ENCODE measurements at places on chromosomes 6 and 20.

GRCh38 chr20:12072954-12073264 lies 155.2 kb downstream of the BTBD3 start:
- no peak for DNase-seq

DNA sequence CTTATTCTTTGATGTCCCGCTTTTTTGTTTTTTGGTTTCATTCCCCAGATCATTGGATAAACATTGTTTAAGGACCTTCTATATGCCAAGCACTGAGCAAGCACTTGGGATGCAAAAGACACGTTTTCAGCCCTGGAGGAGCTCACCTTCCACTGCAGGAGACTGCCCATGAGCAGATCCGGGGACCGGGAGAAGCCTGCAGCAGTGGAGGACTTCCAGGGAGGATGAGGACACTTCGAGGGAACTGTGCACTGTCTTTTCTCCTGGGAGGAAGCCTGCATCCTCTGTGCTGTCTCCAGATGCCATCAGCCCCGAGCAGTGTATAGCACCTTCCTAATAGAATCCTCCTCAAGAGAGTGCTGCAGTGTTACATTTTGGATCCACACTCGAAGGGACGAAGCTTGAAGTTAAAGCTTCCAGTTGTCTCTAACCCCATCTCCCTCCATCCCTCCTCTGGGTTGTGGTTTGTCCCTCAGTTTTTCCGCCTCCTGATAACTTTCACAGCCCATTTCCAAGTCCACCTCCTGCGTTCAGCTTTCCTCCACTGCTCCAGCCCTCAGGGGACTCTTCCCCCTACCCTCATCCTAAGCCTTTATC lies 5.8 kb upstream of the KCNG1 start:
- DNase-seq, result no peak

- DNase-seq, result no peak
These were observed 4.2 kb upstream of the BMP6 start for GRCh38 chr6:7721649-7722048.

- DNase-seq, result no peak
These were observed 54.9 kb downstream of the PXDC1 start for GRCh38 chr6:3696525-3697088.

DNA sequence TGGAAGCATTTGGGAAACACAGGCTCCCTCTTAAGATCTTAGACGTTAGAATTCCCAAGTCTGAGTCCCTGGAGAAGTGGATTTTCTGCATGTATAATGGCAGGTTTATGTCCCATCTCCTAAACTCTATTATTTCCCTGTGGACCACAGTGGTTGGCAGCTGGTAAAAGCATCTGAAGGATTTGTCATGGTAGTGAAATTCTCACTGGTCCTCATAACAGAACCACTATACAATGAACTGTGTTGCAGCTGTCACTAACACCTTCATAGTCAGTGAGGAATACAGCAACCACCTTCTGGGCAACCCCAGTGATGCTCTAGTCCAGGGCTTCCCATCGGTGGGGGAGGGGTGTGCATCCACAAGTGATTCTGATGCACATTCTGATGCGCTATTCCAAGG lies 396.9 kb downstream of the ZFAND3 start:
- no peak for DNase-seq

DNA sequence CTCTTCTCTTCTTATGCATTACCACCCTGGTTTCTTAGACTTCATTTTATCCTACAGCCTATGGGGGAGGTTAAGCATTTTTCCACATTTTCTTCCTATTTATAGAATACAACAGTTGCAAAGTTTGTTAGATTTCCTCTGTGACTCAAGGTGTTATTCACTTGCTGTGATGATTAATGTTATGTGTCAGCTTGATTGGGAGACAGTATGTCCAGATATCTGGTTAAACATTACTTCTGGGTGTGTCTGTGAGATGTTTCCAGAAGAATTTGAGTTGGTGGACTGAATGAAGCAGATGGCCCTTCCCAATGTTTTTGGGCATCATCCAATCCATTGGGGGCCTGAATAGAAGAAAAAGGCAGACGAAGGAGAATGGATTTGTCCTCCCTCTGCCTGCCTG lies 131.3 kb downstream of the C6orf118 start:
- DNase-seq, result no peak

GRCh38 chr20:38164624-38165088 lies 414 bp downstream of the TGM2 start:
- DNase-seq, result no peak

DNA sequence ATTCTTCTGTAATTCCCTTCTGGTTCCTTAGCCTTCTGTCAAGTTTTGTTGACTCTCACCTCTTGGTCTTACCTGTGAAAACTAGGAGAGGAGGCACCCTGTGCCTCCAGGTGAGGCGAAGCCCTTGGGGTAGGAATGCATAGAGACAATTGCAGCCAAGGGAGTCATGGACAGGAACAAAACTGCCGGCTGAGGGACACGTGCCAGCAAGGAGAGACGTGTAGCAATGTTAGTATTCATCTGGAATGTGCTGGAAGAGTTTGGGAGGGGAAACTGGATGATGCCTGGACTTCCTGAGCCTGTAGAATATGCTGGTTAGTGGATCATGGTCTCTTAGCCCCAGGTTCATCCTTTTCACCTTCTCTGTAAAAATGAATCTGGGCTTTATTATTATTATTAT lies 3.9 kb upstream of the TIAM2 start:
- DNase-seq, result no peak

GRCh38 chr6:16057446-16057845 lies 71.4 kb upstream of the MYLIP start:
- DNase-seq, result no peak

DNA sequence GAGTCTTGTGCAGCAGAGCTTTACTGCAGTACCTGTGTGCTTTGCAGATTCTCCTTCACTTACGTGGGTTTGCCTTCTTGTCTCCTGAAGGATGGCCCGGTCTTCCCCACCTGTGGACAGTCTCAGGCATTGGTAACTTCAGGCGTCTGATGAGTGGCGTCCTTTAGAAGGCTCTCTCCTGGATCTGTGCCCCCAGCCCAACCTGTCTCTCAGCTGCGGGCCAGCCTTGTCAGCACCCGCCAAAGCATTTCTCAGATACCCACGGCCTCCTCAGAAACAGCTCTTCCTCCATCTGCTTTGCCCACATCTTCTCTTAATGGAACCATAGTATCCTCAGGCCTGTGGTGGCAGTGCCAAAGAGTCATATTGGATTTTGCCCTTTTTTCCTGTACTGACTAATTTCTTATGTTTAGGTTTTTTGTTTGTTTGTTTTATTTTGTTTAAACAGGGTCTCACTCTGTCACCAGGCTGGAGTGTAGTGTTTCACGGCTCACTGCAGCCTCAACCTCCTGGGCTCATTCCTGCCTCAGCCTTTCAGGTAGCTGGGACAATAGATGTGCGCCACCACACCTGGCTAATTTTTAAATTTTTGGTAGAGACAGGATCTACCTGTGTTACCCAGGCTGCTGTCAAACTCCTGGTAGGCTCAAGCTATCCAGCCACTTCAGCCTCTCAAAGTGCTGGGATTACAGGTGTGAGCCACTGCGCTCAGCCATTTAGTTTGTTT lies 96.6 kb downstream of the ARID1B start:
- DNase-seq, result no peak

GRCh38 chr6:107812234-107812769 lies 11.8 kb downstream of the SCML4 start:
- DNase-seq, result no peak

DNA sequence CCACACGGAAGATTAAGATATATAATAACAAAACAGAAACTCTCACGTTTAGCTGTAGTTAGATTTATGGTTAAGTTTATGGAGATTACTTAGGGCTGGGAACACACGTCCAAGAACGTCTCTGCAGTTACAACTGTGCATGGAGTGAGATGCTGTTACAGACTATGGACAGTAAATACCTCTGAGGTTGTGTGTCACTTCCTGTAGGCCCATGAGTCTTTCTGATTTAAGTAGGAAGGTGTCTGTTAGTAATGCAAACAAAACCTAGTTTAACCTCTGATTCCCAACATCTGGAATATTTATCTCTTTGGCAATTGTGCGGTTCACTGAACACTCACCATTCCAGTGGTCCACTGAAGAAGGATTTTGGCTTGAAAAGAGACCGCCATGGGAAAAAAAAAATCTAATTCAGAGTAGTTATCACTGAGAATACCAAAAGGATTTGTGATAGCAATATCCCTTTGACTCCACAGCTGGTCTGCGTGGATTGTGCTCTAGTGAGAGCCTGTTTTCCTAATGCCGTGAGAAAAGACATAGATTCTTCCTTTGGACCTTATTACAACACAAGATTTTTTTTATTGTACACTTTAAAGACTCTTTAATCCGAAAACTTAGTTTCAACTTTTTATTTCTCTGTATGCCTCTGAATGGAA lies 478.2 kb upstream of the CITED2 start:
- DNase-seq, result no peak

Measured in activated effector memory CD4-positive, alpha-beta T cell treated with Interleukin-2 at 50 U/mL for 16 hours (primary cell).